Fibroblast of skin of left quadriceps (primary cell): ENCODE measurements at places on chromosomes 2 and 18.
A peak's percentile ranks its signal among the peaks of the same experiment; 100 is the strongest.

DNA sequence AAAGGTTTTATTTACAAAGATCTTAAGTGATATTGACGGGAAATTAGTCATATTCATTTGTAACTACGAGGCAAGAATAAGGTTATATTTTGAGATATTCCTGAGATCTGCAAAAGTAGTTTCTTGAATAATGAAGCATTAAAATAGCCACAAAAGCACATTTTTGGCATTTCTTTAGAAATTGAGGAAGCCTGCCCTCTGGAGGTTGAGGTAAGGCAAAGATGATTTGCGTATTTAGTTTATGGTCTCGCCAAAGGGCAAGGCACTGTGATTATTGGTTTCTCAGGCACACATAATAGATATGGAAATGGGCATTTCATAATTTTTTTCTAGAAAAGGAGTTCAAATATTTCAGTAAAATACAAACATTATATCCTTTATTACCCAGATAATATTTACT is 143.7 kb upstream of the RPRM start:
- no peak for DNase-seq

DNA sequence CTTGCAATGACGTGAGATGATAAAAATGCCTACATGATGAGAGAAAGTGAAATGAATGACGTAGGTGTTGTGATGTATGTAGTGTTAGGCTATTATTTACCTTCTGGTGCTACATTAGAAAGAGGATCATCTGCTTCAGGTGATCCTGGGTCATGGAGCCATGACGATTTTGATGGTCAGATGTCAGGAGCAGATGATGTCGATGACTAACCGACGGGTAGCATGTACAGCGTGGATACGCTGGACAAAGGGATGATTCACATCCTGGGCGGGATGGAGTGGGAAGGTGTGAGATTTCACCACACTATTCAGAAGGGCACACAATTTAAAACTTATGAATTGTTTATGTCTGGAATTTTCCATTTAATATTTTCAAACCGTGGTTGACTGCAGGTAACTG is 43.5 kb upstream of the ACVR1C start:
- no peak for DNase-seq

DNA sequence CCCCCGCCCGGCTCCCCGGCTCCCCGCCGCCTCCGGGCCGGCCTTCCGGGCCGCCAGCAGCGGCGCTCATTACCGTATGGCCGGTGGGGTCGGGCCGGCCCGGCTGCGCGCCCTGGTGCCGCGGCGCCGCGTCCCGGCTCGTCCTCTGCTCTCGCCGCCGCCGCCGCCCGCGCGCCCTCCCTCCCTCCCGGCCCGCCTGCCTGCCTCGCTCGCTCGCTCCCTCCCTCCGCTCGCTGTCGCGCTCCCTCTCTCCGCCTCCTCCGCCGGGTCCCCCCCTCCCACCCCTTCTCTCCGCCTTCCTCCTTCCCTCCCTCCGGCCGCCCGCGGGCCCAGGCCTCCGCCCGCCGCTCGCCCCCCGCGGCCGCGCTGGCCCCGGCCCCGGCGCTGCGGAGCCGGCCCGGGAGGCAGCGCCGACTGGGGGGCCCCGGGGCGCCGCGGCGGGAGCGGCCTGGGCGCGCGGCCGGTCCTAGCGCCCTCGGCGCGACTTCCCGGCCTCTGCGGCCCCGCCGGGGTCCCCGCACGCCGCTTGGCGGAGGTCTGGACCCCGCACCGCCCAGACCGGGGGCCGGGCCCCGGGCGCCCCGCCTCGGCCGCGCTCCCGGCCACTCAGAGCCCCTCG is at the start of gene DNMT3A:
Gene DNMT3A (minus strand): TSS at position 173 of the 619 bp plus-strand sequence. CDS start 27,941 bp downstream, outside the sequence.
- DNase-seq = peak; percentile 33

- no peak for DNase-seq
Observed at GRCh38 chr2:53989210-53989862, 18.5 kb upstream of the PSME4 start.

GRCh38 chr2:12931186-12931844 is 214.6 kb downstream of the TRIB2 start:
- no peak for DNase-seq

DNA sequence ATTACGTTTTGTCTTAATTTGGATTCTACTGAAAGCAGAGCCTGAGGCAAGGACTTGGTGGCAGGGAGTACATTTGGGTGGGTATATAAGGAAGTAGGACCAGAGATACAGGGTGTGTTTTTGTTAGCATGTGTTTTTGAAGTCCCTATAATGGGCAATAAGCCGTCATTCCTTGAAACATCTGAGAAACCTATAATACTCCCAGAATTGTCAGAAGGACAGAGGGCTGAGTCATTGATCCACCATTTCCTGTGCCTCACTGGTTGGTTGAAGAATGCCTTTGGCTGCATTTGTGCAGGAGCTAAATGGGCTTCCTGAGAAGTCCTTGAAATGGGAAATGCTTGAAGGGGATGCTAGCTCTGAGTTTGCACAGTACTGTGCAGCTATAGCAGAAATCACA is 281.8 kb upstream of the ZEB2 start:
- peak; percentile 73 for DNase-seq

DNA sequence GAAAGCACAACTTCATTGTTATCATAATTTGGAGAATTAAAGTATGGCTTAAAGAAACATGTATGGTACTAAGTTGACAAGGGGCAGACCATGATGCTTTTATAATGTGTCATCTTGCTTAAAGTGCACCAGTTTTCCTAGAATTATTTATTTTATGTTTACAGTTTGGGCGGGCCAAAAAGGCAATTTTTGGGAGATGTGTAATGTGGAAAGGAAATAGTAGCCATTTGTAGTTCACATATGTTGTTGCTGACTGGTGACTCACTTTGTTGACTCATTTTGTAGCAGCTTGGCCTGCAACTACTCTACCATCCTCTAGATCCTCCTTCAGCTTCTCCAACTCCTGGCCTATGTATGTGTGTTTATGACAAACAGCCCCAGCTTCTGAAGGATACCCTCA is 7.7 kb downstream of the ZSCAN30 start:
- peak; percentile 54 for DNase-seq

- DNase-seq = no peak
Observed at GRCh38 chr2:156164091-156164720, 168.3 kb downstream of the NR4A2 start.

DNA sequence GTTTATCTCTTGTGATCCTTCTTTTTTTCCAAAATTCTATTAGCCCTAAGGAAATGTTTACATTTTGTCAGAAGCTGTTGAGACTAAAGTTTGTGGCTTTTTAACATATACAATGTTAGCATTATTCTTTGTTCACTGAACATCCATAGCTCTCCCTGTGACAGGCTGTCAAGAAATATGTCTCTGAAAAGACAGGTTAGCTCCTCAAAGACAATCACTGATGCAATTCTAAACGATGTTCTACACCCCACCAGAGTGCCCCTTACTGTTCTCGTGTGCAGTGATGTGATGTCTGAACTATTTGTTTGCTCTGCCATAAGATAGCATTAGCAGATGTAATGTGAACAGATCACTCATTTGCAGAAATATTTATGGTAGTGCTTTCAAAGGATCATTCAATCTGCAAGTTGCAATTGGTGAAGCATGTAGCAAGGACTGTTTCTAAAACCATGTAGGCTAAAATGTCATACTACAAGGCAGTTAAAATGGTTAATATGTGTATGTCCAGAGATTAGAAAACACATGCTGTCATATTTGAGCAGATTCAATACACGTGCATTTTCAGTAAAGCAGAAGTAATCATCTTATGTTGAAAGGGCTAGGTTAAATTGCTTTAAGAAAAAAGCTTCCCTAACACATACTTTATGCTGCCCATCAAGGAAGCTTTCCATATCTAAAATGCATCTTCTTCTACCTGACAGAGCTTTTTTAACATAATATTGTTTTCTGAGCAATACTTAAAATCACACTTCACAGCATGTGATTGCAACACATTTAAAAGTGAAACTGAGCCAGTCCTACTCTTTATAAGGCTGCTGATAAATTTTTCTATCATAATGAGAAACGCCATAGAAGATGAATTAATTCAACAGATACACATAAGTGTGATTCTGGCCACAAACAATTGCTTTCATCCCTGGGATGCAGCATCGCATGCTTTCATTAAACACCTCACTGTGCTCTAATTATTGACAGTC is 285.7 kb upstream of the UBE2E3 start:
- DNase-seq = peak; percentile 20

DNA sequence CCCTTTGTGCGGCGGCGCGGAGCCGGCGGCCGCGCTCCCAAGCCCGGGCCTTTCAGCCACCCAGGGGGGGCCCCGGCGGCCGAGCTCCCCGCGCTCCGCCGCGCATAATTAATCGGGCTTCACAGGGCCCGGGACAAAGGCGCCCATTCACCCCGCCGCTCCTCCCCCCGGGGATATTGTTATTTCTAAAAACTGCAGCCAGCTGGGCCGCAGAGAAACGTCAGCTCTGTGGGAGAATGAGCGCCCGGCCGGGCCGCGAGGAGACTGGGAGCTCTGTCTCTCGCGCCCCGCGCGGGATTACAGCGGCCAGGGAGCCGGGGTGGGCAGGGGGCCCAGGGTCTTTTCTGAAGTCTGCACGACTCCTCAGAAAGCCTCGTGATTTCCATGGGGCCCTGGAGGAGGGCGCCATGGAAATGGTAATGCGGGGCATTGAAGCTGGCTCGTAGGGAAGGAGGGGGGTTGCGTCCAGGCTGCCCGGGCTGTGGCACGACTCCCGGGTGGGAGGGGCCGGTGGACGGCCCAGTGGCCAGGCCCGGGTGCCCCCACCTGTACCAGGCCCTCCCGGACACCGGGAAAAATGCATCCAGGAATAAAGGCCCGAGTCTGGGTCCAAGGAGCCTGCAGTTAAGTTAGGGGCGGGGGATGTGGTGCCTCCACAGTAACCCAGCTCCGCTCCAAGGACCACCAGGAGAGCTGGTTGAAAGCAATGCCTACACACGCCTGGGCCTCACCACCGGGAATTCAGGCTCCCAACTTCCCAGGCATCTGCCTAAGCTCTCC is 125.3 kb downstream of the ZFP36L2 start:
- no peak for DNase-seq

DNA sequence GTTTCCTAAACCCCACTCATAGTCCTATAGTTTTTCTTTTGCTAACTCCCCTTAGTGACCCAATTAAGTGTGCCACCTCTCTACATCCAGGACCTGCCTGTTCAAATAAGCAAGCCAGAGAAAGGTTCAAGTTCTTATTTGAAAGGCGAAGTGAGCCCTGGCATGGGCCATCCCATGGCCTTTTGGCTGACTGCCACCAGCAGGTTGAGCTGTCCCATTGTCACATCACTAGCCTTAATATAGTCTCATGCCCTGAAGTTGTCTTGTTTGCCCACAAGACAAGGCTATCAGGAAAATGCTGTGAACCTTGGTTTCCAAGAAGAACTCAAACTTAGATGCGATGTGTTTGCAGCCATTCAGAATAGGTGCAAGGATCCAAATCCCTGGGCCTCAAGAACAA is 158.8 kb downstream of the SH3RF3 start:
- DNase-seq = no peak

GRCh38 chr2:58571181-58571852 is 330.2 kb upstream of the FANCL start:
- DNase-seq = peak; percentile 39

GRCh38 chr2:26035090-26035743 is 1.3 kb downstream of the RAB10 start:
- DNase-seq = no peak

GRCh38 chr2:59875836-59876235 is 677.6 kb downstream of the BCL11A start:
- DNase-seq = no peak
